ENCODE measurements at places on chromosomes 6 and 20. TPM values are rescaled to one million over a fixed set of nuclear protein-coding genes. Genes with fewer than 3 reads are reported as not detected.

The SLC17A4 gene
- not detected for total RNA-seq

The DAAM2 gene
- total RNA-seq: 1.3 TPM

DNA sequence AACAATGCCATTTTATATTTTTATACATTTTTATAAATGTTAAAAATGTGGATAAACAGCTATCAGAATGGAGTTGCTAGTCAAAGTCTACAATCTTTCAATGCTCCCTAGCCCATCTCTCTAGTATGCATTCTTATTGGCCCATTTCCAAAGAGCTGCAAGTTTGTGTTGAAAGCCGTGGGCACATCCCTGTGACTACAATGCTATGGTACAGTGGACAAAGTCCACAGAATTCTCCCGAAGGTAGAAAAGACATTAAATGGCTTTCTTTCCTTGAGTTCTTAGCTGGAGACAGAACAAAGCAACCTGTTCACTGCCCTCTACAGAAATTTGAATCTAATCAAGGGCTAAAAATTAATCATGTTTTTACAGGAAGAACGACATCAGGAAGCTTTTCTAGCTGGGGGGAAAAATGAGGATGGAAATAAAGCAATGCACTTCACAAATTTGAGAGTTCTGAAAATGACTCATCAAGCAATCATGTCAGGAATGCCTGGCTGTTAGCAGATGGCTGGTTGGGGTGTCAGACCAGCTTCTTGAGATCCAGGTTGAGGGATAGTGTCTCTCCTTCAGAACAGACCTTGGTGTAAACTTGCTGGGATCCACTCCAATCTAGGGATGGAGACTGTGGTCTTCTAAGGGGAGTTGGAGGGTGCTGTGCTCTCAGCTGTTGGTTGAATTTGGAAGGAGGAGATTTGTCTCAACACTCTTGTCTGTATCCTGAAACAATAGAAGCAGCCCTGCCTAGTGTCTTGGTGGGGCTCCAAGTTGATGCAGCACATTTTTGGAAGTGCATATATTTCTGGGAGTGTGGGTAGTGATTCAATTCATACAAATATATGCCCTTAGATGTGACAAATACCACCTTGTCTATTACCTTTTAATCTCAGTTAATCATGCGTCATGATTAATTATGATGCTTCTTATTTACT is 143.4 kb upstream of the PHACTR1 start:
- peak; percentile 95 for DNase-seq

- DNase-seq: no peak
Measured at GRCh38 chr6:5315881-5316280, 54.6 kb downstream of the FARS2 start.

The SPAG4 gene
- total RNA-seq: 24.0 TPM
